T-helper 22 cell (primary cell): ENCODE measurements at places on chromosomes 5 and 9.

DNA sequence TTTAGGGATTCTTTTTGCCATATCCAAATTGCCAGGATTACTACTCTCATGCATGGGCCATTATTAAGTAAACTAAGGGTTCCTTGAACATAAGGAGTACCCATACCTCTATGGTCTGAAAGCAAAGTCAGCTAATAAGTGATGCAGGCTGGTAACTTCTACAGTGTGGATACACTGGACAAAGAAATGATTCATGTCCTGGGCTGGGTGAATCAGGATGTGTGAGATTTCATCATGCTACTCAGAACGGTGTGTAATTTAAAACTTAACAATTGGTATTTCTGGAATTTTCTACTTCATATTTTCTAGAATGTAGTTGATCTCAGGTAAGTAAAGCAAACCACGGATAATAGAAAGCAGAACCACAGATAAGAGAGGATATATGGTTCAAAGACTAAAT is 428.8 kb downstream of the CHSY3 start:
- no peak for DNase-seq

DNA sequence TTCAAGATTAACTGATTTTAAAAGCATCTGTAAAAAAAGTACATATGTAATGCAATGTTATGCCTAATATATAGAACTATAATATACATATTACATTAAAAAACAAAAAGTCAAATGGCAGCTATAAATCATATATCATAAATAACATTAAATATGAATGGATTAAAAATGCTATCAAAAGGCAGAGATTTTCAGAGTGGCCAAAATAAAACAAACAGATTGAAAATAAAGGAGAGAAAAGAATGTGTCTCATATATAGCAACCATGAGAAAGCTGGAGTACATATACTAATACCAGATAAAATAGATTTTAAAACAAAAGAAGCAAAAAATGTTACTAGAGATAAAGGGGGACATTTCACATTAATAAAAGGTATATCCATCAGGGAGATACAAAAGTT is 38.5 kb downstream of the S1PR3 start:
- no peak for DNase-seq

DNA sequence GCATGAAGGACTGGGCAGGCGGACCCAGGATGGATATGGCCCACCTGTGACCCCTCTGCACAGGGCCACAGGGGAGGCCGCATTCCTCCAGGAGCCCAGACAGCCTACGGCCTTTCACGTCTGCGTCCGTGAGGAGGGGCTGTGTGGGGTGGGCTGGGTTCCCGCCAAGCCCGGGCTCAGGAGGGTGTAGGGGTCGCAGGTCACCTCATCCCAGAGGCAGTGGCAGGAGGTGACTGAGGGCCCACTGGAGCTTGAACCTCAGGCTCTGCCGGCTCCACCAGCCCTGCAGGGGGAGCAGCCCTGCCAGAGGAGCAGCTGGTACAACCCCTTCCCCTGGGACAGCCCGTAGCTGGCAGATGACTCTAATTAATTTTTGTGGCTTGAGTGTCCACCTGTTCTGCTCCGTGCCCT is 40.7 kb upstream of the CACNA1B start:
- no peak for DNase-seq

GRCh38 chr9:35814106-35814840 is 569 bp downstream of the HINT2 start:
- DNase-seq, result no peak

GRCh38 chr5:102581011-102581410 is 82.2 kb upstream of the SLCO6A1 start:
- no peak for DNase-seq

- DNase-seq, result no peak
Measured at GRCh38 chr5:17249029-17249634, 31.7 kb downstream of the BASP1 start.

- DNase-seq, result no peak
Measured at GRCh38 chr9:31185831-31186230, 1198.6 kb upstream of the ACO1 start.

DNA sequence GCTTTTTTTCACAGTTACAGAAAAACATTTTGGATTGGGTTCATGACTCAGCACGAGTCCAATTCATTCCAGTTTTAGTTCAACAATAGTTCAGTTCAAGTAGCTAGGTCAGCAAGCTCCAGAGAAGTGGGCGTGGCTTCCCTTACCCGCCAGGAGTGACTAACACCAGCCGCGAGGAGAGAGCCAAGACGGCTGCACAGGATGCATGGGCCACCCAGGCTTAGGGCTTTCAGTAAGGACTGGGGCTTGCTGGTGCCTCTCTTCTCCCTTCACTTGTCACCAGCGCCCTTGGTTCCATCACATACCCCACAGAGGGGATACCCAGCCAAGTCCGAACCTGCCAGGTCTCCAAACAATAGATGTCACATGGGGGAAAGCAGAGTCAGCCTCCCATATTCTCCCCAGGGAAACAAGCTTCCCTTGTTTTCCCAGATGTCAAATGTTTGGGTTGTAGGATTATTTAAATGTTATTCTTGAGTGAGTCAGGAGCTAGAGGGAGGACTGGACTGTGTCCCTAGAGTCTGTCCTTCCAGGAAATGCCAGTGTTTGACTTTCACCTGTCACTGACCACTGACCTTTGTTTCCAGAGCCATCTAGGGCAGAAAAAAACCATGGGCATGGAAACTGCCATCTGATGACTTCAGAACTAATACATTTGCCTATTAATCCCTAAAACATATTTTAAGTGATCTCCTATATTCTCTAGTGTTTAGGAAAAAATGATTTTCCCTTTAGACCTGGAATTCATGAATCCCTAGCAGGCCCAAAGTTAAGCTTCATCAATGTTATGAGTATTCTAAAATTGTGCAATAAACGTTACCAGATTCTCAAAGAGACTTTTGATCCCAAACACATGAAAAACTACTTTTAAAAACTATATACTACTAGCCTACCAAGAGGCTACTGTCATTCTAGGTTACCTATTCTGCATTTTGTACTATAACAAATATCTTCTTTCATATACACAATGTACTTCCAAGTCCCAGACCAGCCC is 51.9 kb downstream of the NIPAL4 start:
- DNase-seq, result no peak

DNA sequence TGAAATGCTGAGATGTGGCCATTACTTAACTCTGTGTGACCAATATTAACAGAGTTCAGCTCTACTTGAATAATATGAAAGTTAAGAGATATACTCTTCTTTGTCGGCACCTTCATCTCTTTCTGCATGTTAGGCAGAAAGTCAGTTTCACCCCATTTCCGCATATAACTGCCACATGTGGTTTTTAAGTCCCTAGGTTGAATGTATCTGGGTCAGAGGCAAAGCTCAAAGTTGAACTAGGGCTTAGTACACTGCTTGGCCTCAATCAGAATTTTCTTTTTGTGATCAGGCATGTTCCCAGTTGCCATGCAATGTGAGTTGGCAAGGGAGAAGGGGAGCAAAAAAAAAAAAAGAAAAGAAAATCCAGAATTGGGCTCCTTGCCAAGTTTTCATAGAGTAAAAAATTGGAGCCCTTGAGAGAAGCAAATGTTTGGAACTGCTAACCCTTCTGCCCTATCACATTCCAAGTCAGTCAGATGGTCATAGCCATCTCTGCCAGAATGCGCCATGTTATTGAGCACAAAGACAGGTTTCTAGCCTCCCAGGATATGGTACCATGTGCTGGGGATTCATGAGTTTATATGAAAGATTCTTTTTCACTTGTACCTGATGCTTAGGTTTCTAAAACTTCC is 251.2 kb upstream of the RORB start:
- no peak for DNase-seq

DNA sequence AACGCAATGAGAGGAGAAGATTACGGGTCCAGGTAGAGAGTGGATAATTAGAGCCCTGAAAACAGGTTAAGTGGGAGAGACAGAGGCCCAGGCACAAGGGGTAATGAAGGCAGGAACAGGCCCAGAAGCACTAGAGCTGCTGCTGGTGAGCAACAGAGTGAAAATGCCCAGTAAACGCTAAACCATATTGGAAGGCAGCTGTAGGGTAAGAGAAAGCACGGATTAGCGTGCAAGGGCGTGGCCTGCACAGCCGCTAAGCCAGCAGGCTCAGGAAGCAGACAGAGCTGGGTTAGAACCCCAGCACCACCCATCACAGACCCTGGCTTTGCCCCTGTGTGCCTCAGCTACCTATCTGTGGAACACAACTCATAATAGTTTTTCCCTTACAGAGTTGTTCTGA is 93.2 kb downstream of the PAX5 start:
- no peak for DNase-seq

- DNase-seq, result no peak
Measured at GRCh38 chr5:85849411-85849810, 768.3 kb upstream of the COX7C start.

- DNase-seq, result no peak
Measured at GRCh38 chr5:57653636-57654290, 171.2 kb upstream of the ACTBL2 start.

- no peak for DNase-seq
Measured at GRCh38 chr9:118008246-118008645, 304.0 kb downstream of the TLR4 start.

- DNase-seq, result no peak
Measured at GRCh38 chr9:76644171-76644570, 120.1 kb upstream of the PCA3 start.

DNA sequence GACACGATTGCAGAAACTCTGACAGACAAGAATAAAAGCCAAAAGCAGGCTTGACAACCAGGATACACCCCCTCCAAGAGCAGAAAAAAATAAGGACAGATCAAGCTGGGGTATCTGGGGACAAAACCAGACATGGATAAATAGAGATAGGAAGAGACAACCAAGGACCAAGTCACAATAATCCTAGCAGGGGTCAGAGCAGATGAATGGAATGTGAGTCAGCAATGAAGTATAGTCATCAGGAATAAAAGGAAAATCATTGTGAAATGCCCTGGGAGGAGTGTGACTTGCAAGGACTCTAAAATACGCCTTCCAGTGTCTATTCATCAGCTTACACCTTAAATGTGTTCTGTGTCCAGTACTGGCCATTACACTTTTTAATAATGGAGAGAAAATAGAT is 206.8 kb downstream of the CAAP1 start:
- DNase-seq, result no peak

DNA sequence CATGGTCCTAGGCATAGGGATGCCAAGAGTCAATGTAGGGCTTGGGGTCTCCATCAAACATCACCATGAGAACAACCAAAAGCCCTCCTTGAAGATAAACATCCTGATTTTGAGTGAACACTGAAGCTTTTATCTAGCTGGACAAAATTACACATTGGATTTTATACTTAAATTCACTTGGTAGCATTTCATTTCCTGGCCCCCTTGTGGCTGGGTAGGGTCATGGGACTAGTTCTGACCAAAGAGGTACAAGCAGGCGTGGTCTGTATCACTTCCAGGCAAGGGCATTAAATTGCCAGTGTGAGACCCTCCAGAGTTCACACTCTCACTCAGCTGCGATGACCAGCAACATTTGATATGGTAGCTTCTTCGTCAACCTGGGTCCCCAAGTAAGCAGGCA is 320.3 kb downstream of the ACTL7B start:
- no peak for DNase-seq

- no peak for DNase-seq
Measured at GRCh38 chr5:12845549-12846159, 941.4 kb upstream of the CTNND2 start.
